ENCODE measurements at places on chromosomes 1 and 21.

DNA sequence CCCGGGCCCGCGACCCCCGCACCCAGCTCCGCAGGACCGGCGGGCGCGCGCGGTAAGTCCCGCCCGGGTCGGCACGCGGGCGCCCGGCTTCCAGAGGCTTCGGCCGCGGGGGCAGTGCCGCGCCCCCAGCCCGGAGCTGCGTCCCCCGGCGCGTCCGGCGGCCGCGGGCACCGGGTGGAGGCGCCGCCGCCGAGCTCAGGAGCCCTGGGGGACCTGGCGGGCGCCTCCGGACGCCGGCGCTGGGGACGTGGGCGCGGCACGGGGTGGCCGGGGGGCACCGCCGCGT, 227 bp downstream of the NBL1 start:
- no peak for DNase-seq

- no peak for DNase-seq
Measured at GRCh38 chr1:233480198-233480597, 133.7 kb upstream of the KCNK1 start.

- DNase-seq: no peak
Measured at GRCh38 chr1:34060901-34061415, 104.1 kb downstream of the CSMD2 start.

DNA sequence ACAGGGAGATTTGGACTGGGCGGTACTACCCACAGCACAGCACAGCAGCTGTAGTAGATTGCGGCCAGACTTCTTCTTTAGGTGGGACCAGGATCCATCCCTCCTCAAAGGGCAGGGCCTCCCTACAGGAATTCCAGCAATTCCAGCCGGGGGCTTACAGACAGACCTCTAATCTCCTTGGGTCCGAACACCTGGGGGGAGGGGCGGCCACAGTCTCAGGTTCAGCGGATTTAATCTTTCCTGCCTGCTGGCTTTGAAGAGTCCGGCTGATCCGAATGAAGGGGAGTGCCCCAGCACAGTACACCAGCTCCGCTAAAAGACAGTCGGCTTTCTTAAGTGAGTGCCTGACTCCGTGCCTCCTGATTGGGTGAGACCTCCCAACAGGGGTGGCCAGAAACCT, 1708.5 kb downstream of the BRINP3 start:
- DNase-seq: no peak

DNA sequence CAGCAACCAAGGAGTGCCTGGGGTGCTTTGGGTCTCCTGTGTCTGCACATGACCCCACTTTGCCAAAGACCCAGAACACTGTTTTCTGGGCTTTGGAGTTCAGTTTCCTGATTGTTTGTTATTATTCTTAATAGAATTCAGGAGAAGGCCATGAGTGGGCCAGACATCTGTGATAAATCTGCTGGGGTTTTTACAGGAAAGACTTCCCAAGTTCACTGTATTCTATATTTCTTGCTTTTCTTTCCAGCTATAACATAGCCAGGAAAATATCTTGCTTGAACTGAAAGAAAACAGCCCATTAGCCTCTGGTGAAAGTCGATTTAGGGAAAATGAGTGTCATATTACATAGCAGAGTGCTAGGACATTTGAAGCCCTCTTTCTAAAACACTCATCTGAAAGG, 345.1 kb upstream of the USP24 start:
- DNase-seq: no peak

GRCh38 chr1:32363713-32364112, 1.4 kb downstream of the TSSK3 start:
- no peak for DNase-seq

- DNase-seq: no peak
Measured at GRCh38 chr1:244968881-244969280, 104.5 kb upstream of the HNRNPU start.

DNA sequence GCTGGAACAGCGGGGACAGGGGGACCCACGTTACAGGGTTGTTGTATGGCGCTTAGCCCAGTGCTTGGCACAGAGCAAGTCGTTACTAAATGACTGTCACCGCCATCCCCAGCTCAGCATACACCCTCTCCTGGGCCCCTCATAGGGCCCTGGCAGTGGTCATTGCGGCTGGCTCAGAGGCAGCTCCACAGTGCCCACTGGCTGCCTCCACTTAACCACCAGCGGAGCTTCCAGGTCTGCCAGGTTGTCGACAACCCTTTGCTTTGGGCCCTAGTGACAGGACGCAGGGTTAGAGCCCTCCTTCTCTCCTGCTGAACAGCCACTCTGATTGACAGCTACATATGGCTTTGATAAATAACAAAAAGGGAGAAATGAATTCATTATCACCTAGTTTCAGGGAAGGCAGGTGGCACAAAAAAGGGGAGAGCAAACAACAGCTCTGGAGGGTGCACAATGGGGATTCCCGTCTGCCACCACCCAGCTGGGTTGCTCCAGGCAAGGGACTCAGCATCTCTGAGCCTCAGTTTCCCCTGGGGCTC, 4.8 kb downstream of the EFHD2 start:
- no peak for DNase-seq

DNA sequence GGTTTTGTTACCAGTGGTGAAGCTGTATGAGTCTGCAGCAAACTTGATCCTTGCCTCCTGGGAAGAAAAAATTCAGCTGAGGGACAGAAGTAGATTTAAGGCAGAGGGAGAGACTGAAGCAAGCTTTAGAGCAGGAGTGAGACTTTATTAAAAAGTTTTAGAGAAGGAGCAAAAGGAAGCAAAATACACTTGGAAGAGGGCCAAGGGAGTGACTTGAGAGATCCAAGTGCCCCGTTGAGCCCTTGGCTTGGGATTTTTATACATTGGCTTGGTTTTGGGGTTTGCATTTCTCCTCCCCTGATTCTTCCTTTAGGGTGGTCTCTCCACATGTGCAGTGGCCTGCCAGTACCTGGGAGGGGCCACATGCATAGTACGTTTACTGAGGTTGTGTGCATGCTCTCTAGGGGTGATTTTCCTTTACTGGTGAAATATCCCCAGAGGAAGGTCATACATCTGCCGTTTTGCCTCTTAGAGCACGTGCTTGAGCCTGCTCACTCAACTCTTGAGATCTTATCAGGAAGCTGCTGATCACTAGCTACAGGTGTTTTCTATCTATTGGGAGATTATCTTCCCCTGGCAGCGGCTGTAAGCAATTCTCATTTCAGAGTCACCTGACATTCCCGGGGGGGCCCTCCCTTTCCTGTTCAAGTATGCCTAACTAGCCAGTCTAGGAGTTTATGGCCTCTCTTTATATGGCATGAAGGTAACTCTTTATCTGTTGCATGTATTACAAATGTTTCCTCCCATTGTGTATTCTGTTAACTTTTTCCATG, 20.3 kb downstream of the FASLG start:
- no peak for DNase-seq

- DNase-seq: no peak
Measured at GRCh38 chr1:100912019-100912418, 16.1 kb downstream of the SLC30A7 start.

GRCh38 chr1:35642471-35642955, 1.2 kb upstream of the PSMB2 start:
- DNase-seq: no peak

GRCh38 chr21:25560271-25560685, 47.0 kb downstream of the MRPL39 start:
- no peak for DNase-seq

- DNase-seq: no peak
Measured at GRCh38 chr1:204438628-204439027, 27.0 kb upstream of the PPP1R15B start.

DNA sequence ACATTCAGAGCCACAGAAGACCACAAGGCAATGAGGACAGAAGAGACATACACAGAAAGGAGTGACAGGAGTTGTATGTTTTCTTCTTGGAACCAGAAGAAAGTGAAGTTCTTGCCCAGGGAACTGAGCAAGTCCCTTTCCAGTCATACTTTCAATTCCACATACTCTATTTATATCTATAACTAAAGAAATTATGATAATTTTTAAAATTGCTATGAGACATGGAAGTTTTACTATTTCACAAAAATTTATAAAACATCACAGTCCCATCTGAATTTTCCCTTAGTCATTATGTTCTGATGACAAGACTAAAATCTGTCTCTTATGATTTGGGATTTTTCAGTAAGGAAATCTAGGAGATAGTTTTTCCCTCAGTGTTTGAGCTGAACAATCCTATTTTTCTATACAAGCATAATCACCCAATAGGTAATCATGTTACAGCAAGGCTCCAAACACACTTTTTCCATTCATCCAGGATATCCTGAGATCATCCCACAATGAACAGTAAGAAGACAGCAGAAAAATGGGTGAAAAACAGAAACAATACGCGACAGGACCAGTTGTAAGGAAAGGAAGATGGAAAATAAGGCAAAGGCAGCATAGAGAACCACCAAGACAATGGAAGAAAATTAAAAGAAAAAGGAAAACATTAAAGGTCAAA, 154.6 kb downstream of the VAV3 start:
- no peak for DNase-seq

DNA sequence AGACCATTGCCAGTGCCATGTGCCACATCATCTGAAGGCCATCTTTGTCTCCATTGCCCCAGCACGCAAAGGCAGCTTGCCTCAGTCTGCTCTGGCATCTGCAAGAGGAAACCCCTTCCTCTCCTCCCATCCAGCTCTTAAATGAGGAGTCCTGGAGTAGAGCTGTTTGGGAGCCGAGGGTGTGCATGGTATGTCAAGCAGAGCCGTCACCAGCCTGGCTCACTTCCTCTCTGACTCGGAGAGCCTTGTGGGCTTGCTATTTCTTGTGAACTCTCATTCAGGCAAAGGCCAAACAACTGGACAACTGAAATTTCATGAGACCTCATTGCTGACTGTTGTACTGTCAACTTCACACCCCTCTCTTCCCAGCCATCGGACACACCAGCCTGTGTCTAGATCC, 143.9 kb downstream of the SIPA1L2 start:
- DNase-seq: no peak

GRCh38 chr1:223887747-223888418, 42.1 kb upstream of the TP53BP2 start:
- DNase-seq: no peak

- DNase-seq: no peak
Measured at GRCh38 chr1:35173909-35174540, 18.9 kb downstream of the SFPQ start.

- no peak for DNase-seq
Measured at GRCh38 chr1:230985711-230986110, 6.8 kb downstream of the ARV1 start.

DNA sequence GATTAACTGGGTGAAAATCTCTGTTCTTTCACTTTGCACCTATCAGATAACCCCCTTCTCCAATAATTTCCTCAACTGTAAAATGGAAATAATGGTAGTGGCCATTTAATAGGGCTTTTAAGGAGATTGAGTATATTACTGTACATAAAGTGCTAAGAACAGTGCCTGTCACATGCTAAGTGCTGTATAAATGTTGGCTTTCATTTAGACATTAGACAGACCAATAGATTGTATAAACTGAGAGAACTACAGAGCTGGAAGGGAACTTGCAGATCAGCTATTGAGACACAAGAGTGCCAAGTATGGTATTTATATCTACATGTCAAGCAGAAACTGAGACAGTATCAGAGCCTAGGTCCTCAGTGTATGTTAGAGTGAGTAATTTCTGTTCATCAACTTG, 934.7 kb downstream of the PLA2G4A start:
- DNase-seq: no peak

DNA sequence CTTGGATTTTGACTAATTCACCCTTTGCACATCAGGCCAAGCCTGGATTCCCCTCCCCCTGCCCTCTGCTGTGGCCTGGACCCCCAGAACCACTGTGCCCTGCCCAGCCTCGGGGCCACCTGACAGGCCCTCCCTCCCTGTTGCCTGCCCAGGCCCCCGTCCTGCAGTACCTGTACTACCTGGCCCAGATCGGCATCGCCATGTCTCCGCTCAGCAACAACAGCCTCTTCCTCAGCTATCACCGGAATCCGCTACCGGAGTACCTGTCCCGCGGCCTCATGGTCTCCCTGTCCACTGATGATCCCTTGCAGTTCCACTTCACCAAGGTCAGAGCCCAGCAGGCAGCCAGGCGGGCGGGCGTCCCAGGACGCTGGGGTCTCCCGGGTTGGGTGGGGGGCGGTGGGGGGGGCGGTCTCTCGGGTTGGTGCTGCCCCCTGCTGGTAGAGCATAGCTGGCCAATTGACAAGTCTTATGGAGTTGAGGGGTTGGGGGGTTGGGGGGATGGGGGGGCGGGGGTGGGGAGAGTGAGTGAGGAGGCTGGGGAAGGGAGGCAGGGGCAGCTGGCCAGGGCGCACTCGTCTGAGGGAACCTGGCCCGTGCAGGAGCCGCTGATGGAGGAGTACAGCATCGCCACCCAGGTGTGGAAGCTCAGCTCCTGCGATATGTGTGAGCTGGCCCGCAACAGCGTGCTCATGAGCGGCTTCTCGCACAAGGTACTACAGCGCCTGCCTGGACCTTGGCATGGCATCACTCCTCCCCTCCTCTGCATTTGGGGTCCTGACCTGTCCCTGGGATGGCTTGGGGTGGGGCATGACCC, 10.7 kb downstream of the AMPD2 start:
- no peak for DNase-seq

GRCh38 chr1:91226741-91227140, 177.9 kb downstream of the HFM1 start:
- no peak for DNase-seq

DNA sequence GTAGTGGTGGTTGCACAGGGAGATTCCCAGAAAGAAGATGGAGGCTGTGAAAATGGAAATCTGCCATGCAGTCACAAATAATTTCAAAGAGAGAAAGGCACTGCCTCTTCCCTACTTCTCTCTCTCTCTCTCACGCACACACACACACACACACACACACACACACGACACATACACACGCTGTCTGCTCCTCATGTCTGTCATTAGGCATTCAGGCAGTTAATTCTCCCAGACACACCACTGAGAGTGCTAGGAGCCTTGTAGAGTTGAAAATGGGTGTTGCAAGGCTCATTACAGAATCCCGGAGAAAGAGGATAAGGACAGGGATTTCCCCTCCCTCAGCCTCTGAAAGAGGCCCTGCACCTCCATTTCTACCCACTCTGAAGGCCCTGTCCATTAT, 47.8 kb upstream of the LRRN2 start:
- no peak for DNase-seq

DNA sequence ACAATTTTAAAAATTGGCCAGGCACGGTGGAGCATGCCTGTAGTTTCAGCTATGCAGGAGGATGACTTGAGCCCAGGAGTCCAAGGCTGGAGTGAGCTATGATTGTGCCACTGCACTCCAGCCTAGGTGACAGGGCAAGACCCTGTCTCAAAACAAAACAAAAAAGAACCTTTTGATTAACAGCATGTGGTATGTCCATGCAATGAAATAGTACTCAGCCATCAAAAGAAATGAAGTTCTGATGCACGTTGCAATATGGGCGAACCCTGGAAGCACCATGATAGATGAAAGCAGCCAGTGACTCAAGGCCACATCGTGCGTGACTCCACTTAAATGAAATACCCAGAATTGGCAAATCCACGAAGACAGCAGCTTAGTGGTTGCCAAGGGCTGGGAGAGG, 47.5 kb downstream of the FBXO2 start:
- DNase-seq: no peak

GRCh38 chr1:8379513-8380186, 61.7 kb downstream of the SLC45A1 start:
- DNase-seq: no peak

DNA sequence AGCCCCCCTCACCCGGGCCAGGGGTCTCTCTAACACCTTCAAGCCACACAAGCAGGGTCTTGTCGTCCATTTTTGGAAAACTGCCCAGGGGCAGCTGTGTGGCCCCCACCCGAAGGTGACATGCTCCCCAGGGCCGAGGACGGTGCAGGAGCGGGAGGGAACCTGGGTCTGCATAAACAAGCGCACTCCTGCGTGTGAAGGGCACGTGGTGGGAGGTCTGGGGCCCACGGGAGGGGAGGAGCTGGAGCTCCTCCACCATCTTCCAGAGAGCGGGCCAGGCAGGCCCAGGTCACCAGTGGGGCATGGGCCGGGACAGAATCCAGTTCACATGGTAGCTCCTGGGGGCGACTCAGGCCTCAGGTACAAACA, 16.5 kb downstream of the CFAP74 start:
- no peak for DNase-seq
